Ascending aorta (tissue), 2 donors: ENCODE measurements at places on chromosomes 13 and 19. TPM values are rescaled to one million over a fixed set of nuclear protein-coding genes. Genes with fewer than 3 reads are reported as not detected.

The TPTE2 gene
- not detected for total RNA-seq

The WIZ gene
- total RNA-seq, result 90.4 TPM

The KLK3 gene
- total RNA-seq, result not detected

DNA sequence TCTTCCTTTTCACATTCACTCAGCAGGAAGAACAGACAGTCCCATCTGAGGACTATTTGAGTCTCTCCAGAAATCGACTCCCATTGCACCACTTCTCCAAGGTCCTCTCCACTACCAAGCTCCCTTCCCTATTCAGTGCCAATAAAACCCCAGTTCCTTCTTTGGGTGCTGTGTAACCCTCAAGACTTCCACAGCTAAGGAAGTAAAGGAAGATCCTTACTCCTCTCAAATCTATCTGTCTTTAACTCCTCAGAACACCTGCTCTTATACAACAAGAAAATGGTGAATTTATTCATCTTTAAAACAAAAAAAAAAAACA lies 29.2 kb upstream of the TM9SF2 start:
- no peak overlapping the region for H3K27ac ChIP-seq
- DNase-seq, result no peak
- H3K36me3 ChIP-seq, result no peaks in the 10 kb centered on the region
- no peaks in the 10 kb centered on the region for H3K4me1 ChIP-seq
- H3K4me3 ChIP-seq, result no peak overlapping the region

- H3K27ac ChIP-seq, result no peak overlapping the region
- H3K36me3 ChIP-seq, result no peaks in the 10 kb centered on the region
- no peak for DNase-seq
- H3K4me1 ChIP-seq, result no peaks in the 10 kb centered on the region
These were observed 1988.1 kb upstream of the PCDH20 start for GRCh38 chr13:63403733-63404132.
